ENCODE measurements at places on chromosomes 7 and 10. TPM values are rescaled to one million over a fixed set of nuclear protein-coding genes. Genes with fewer than 3 reads are reported as not detected.

INSYN2A gene
- 0.35 TPM for polyA plus RNA-seq

STK17A gene
- 39.7 TPM for polyA plus RNA-seq

STEAP1 gene
- 10.1 TPM for polyA plus RNA-seq

OR2A5 gene
- not detected for polyA plus RNA-seq

TM9SF3 gene
- 61.3 TPM for polyA plus RNA-seq
